ENCODE measurements at places on chromosomes 5 and 9.
A peak's percentile ranks its signal among the peaks of the same experiment; 100 is the strongest.

GRCh38 chr9:104841601-104842141 lies 77.7 kb downstream of the NIPSNAP3B start:
- no peak for DNase-seq

DNA sequence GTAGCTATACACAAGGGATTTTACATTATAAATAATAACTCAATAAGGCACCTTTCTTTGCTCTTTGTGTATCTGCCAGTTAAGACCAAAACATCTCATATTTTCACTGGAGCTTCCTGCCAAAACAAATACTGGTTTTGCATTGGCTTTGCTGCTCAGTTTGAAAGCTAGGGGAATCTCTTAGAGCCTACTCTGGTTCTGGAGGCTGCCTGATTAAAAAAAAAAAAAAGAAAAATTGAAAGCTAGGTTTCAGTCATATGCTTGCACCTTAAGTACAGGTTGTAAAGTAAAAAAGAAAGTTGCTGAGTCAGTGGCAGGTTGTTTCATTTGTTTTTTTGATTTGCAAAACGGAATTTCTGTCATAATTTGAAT lies 2.3 kb downstream of the DENND4C start:
- no peak for DNase-seq

- no peak for DNase-seq
These were observed 9.6 kb upstream of the PLPP1 start for GRCh38 chr5:55544341-55544740.

- DNase-seq, result no peak
These were observed 30.6 kb upstream of the IL6ST start for GRCh38 chr5:56025151-56025885.

DNA sequence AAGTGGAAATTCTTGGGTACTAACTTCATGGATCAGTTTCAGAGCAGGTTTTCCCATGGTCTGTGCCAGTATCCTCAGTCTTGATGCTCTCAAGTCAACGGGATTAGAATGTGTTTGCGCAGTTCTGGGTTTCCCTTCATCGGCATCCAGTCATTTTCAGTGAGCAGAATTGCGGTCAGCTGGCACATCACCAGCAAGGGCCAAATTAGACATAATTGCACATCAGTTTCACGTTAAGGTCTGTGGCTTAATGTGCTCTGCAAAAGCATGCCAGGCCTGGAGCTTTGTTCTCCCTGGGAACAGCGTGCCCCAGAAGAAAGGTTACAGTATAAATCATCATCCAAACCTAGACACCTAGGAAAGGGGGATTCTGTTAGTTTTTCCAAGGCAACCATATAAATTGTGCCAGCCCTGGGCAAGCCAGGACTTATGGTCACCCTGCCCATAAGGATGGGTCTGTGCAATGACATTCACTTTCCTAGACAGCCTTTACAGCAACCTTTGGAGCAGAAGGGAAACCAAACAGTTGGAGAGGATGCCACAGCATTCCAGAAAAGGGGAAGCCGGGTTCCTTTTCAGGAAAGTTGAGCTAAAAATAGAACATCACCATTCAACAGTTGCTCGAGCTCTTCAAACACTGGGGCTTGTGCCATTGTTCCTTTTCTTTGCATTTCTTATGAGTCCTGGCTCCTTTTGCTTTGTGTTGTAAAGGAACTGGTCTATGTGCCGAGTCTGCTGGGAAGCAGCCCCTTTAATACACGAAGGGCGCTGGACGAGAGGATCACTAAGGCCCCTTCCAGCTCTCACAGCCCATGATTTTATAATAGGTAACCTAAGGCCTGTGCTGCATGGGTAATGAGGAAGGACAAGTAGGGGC lies 23.1 kb downstream of the IQGAP2 start:
- no peak for DNase-seq

GRCh38 chr5:111235635-111236034 lies 11.5 kb downstream of the CAMK4 start:
- no peak for DNase-seq

- no peak for DNase-seq
These were observed 39.5 kb downstream of the PDE8B start for GRCh38 chr5:77250021-77250420.

DNA sequence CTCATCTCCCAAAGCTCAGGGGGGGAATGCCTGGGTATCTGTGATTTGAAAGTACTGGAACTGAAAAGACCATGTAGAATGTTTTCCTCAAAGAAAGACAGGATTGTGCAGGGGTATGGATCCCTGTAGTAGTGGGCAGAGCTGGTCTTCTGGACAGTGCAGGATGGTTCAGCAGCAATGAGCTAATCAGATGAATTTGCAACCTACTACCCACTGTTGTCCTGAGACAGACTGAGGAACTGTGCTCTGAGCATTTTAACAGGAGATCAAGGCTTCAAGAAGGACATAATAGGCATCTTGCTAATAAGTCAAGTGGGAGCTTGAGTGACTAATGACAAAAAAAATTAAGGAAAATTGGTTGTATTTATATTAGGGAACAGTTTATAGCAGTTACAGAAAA lies 61.7 kb downstream of the FYB1 start:
- DNase-seq, result no peak

DNA sequence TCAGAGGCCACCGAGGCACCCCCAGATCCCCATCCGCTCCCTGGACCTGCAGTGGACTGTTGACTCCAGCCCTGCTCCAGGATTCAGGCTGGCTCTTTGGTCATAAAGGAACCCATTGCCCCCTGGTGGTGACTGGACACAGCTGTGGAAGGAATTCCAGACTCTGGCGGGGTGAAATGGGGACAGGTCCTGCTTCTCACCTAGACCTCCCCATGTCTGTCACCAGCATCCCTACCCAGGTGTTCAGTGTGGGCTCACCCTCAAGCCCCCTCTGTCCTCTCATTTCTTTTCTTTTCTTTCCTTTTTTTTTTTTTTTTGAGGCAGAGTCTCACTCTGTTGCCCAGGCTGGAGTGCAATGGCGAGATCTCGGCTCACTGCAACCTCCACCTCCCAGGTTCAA lies 25.5 kb upstream of the STXBP1 start:
- no peak for DNase-seq

GRCh38 chr5:115812372-115812771 lies 4.1 kb downstream of the CDO1 start:
- no peak for DNase-seq

DNA sequence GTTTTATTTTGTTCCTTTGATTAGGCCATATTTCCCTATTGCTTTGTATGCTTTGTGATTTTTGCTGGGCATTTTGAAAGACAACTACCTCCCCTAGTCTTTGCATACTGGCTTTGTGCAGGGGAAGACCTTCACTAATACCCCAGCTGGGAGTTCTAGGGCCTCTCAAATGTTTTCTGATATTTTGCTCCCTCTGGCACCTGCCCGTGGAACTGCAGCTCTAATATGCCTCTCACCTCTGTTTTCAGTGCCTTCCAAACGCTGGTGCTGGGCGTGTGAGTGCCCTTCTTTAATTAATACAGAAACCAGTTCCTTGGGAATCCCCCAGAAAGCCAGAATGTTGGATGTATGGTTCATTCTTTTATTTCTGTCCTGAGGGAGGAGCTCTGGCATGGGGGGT lies 204.5 kb downstream of the COMMD10 start:
- DNase-seq, result no peak

DNA sequence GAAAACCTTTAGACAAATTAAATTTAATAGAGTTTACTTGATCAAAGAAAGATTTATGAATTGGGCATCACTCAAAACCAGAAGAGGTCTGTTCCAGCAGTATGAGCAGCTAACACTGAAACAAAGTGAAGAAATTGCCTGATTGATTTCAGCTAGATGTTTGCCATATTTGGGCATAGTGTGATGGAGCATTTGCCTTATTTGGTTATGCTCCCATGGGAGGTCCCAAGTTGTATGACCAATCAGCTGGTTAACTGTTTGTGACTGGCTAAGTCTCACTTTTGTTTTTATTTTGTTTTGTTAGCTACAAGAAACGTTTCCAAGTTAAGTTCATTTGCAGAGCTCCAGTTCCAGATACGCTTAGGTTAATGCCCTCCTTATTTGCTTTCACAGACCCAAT lies 53.3 kb upstream of the LMNB1 start:
- no peak for DNase-seq

GRCh38 chr5:132674671-132675506 lies 1.1 kb downstream of the IL4 start:
- no peak for DNase-seq

DNA sequence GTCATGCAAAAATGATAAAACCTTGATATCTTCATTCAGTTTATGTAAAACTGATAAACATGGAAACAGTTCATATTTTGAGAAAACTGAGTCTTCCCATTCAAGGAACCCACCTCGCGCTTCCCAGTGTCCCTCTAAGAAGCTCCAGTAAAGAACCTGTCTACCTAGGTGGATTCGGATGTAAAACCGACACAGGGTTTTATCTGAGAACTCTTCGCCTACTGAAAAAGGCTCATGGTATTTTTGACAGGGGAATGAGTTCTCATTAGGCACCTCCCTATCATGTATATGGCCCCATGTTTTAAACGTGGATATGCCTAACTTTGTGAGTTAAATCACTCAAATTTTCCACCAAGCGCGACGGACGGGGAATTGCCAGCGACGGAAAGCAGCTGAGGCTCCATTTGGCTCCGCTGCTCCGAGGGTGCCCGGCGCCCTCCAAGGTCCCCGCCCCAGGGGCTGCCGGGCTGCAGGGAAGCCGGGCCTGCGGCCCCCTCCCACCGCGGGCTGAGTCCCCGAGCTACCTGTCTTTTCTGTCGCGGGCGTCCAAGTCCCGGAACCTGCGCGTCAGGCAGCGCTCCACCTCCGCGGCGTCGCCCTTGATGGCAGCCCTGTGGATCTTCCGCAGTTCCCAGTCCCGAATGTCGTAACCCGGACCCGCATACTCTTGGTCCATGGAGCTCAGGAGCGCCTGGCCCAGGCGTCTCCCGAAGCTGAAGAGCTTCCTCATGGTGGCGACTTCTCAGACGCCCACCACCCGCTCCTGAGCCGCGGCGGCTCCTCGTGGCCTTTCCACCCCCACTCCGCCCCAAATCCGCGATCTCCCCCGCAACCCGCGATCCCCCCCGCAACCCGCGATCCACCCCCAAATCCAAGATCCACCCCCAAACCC lies 594 bp downstream of the ANKRD18A start:
- DNase-seq, result no peak

DNA sequence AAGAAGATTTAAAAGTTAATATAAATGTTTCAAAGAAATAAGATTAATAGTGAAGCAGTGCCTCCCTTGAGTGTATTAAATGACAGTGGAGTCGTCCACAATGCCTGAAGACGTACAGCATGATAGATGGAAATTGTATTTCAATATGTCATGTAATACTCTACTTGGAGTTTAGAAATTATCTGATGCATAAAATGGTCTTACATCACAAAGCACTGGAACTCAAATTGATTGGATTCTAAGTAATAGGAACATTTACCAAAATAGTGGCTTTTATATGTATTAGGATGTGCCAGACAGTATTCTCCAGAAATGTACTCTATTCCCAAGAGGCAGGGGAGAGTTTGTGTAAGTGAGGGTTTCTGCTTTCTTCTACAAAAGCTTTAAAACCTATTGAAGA lies 49.4 kb downstream of the CDH10 start:
- DNase-seq, result no peak

DNA sequence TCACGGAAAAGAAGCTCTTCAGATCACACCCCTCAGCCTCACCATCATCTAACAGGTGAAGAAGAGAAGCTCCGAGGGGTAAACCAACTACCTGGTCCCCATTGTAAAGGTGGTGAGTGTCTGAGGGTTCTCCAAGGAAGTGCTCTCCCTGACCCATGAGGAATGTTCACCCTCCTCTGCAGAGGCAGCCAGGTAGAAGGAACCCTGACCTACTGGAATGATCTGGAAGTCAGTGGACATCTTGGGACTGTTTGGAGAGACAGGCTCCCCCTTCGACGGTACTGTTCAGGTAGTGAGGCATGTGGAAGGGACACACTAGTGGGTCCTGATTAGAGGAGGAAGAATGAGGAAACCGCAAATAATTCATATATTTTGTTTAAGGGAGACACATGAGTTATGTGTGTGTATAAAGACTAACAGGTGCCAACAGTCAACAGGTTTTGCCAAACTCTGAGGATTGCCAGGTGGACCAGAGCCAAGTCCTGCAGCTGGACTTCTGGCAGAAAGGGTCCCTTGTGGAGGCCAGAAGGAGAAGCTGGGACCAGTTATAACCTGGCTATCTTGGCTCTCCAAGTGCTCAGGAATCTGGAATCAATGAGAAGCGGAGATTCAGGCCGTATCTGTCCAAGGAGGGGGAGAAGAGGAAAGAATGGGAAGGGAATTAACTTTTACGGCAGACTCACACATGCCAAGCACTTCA lies 3.0 kb upstream of the ZBTB34 start:
- no peak for DNase-seq

DNA sequence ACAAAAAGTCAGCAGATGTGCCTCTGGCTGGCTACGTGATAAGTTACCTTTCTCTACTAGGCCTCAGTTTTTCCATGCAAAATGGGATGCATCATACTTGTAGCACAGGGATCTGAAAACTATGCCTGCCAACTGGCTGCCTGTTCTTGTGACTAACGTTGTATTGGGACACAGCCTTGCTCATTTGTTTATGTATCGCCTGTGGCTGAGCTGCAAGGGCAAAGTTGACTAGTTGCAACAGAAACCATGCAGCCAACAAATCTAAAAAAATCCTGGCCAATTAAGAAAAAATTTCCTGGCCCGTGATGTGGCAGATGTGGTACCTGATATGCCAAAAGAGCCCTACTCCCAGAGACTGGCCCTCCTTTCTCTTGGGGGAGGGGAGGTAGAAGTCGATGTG lies 131.3 kb downstream of the SEC61B start:
- no peak for DNase-seq

- DNase-seq, result peak; percentile 9
These were observed 55.9 kb upstream of the SLCO6A1 start for GRCh38 chr5:102554728-102555127.

GRCh38 chr5:78235289-78235688 lies 59.2 kb downstream of the AP3B1 start:
- no peak for DNase-seq

GRCh38 chr9:117444501-117444900 lies 29.6 kb upstream of the ASTN2 start:
- DNase-seq, result no peak

- no peak for DNase-seq
These were observed 104.0 kb upstream of the DMRTA1 start for GRCh38 chr9:22342491-22343217.

GRCh38 chr5:64437496-64437895 lies 68.3 kb upstream of the RGS7BP start:
- no peak for DNase-seq

DNA sequence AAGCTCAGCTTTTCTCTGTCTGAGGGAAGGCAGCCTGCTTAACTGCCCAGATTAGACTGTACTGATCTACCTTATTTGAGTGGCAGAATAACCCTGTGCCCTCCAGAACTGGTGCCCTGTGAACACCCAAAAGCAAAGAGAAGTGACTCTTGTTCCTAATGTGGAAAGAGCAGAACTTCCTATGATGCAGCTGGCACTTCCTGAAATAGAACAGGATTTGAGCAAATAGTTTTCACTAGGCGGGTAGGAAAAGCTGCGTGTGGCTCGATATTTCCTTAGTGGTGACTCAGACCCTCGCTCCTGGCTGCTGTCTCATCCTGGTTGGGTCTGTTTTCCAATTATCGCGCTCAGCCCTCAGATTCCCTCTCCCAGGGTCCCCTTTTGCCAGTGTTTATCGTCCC lies 89.9 kb downstream of the SH3TC2 start:
- DNase-seq, result no peak
